ENCODE measurements at places on chromosomes 6 and 20. TPM values are rescaled to one million over a fixed set of nuclear protein-coding genes. Genes with fewer than 3 reads are reported as not detected.
A peak's percentile ranks its signal among the peaks of the same experiment; 100 is the strongest.

Gene SLC26A8
- total RNA-seq = not detected

Gene RFX6
- total RNA-seq = not detected

Gene UNC93A
- not detected for total RNA-seq

Gene RSPO3
- 0.27 TPM for total RNA-seq

Gene TCEA2
- total RNA-seq = 38.9 TPM

Gene FRS3
- total RNA-seq = 5.3 TPM

Gene LAMA2
- total RNA-seq = 185 TPM

Gene SLC17A3
- not detected for total RNA-seq

Gene CAGE1
- total RNA-seq = not detected

Gene GABRR2
- total RNA-seq = 0.69 TPM

Gene TNXB
- 73.0 TPM for total RNA-seq

Gene MEP1A
- total RNA-seq = not detected

Gene TMEM217
- 0.80 TPM for total RNA-seq

Gene CCNC
- total RNA-seq = 15.1 TPM

Gene THBS2
- total RNA-seq = 6.9 TPM

Gene PIGU
- total RNA-seq = 13.7 TPM

Gene ULBP1
- 0.38 TPM for total RNA-seq

Gene IFT52
- total RNA-seq = 6.6 TPM

DNA sequence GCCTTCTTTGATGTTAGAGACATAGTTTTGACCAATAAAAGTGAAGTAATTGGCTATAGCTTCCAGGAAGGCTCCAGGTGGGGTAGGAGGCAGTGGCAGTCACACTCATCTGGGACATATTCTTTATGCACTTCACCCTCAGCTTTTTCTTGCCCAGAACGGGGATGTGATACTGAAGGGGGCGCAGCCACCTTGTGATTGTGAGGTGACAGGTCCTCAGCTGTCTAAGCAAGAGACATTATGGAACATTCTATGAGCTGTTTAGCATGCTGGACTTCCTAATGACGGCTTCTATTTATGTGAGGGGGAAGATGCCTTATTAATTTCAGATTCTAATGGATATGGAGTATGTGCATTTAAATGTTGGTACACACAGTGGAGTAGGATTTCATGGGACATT, 151.3 kb upstream of the ZFP64 start:
- no peak for DNase-seq

- no peak for DNase-seq
Measured at GRCh38 chr6:71512256-71512655, 223.6 kb downstream of the OGFRL1 start.

GRCh38 chr20:53643031-53643832, 49.6 kb upstream of the ZNF217 start:
- DNase-seq = no peak

GRCh38 chr6:26431258-26432172, 8.8 kb upstream of the BTN3A3 start:
- no peak for DNase-seq

DNA sequence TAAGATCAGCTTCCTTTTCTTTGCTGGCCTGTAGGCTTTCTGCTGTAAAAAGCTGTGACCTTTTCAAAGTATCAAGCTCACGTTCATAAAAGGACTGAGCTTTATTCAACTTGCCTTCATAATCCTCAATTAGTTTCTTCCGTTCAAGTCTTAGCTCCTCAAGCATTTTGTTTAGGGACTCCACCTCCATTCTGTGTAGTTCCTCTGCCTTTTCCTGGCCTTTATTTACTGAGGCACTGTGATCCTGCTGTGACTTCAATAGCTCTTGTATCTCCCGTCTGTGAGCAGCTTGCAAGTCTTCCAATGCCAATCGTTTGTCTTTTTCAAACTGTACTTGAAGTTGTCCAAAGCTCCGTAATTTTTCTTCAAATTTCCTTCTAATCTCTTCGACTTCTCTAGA, 54.4 kb downstream of the FAM184A start:
- no peak for DNase-seq

- no peak for DNase-seq
Measured at GRCh38 chr6:69756366-69756765, 40.4 kb downstream of the LMBRD1 start.

DNA sequence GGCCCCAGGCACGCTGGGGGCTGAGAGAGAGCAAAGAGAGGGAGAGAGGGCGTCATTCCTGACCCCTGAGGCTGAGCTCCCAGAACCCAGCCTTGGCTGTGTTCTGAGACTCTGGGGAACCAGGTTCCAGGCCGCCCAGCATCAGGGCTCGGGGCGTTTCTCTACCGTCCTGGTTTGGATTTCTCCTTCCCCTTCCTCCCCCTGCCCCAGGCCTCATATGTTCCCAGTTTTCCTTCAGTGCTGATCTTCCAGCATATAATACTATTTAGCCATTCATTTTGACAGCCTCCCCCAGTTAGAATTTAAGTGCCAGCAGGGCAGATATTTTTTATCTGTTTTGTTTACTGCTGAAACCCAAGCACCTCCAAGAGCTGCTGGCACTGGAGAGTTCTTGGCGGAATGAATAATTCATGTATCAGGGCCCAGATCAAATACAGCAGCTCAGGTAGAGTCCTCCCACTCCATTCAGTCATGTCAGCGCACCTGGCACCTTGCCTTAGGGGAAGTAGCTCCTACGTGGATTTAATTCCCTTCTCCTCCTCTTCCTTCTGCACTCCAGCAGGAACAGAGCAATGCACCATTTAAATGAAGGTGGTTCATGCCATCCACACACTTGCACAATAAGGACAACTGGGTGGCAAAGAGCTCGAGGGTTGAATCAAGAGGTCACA, 23.4 kb upstream of the FRMD1 start:
- peak; percentile 2 for DNase-seq

DNA sequence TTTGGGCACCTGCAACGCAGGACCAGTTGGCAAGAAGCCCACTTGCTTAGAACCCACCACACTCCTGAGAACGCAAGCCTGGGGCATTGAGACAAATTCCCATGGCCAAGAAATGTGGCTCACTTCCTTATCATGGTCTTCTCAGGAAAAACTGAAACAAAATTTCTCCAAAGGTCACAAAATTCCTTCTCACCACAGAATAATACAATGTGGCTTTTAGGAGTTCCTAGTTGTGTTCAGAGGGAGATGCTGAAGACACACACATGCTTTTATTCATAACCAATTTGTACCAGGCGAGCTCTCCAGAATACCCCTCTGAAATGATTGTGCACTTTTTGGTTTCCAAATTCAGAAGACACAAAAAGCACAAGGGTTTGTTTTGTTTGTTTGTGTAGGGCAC, 31.6 kb downstream of the ADTRP start:
- no peak for DNase-seq

DNA sequence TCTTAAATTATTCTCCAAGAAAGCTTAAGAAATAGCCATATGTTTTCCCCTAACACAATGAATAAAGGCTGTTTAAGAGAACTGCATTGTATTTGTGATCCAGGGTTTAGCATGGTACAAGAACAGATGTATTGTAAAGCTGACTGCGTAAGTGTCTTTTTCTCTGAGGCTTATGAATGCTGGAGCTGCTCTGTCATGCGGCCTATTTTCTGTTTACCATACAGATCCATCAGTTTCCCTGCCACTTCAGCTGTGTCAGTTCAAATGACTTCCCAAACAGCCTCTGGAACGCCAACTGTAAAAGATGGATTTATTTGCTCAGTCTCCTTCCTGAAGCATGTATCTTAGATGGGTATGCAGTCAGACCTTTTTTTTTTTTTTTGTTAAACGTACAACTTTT, 419.3 kb upstream of the HS3ST5 start:
- DNase-seq = no peak

- DNase-seq = no peak
Measured at GRCh38 chr6:29504961-29505360, 17.2 kb upstream of the MAS1L start.

DNA sequence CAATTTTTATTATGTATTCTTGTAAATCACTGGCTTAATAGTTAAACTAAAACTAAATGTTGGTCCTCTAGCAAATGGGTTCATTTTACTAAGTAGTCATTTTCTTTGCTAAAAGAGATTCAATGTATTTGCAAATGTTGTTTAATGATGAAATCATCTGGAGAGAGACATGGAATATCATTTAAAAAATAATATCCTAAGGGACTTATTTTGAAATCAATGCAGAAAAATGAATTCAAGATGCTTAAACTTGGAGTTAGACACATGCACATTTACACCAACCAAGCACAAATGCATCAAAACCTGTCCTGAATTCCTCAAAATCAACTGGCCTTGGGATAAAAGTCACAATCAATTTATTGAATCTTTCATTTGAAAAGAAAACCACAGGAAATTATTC, 165.0 kb upstream of the RNF217 start:
- no peak for DNase-seq

DNA sequence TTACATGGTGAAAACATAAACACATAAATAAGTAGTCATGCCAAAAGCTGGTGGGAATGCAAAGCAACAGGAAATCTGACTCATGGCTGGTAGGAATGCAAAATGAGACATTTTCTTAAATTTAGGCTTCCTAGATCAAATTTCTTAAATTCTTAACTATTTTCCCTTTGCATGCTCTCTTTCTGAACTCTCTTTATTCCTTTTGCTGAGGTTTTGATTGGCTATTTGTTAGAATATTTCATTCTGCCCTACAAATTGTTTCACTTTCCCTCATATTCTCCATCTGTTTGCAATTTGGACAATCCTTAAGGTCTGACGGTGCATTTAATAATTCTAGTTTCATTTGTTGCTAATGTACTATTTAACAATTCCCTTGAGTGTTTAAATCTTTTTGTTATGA, 437.5 kb upstream of the RGS17 start:
- DNase-seq = no peak

DNA sequence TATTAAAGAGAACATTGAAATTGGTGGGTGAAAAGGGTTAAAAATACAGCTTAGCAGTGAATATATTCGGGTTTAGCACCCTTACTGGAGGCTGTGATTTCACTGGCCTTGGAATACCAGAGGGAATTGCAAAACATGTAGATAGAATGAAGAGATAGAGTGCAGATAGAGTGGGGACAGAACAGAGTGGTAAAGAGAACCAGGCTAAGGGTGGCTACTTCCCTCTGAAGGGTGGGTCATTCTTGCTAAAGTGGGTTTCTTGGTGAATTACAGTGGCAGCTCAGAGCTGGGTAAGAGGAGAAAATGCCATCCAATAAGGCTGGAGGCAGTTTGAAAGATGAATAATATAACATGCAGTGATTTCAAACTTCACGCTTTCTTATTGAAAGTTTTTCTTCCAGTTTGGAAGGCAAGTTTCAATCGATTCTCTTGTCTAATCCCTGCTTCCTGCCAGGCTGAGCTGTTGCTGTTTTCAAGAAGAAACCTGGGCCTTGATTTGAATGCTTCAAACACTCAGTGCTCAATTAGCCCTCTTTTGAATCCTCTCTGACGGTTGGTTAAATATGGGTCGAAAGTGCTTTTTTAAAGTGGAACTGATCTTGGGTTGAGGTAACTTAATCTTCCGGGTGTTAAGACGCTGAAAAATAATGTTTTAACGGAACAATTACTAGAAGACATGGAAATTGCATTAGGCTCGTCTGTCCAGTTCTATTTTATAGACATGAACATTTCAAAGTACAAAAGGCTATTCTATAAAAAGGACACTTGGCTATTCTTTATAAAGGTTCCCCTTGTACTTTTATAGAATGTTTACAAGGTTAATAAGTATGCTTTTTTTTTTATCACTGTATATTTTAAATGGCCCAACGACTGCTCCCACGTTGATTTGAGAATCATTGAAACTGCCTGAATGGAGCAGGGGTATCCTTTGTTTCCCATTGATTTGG, 203.3 kb downstream of the BCAS1 start:
- no peak for DNase-seq

DNA sequence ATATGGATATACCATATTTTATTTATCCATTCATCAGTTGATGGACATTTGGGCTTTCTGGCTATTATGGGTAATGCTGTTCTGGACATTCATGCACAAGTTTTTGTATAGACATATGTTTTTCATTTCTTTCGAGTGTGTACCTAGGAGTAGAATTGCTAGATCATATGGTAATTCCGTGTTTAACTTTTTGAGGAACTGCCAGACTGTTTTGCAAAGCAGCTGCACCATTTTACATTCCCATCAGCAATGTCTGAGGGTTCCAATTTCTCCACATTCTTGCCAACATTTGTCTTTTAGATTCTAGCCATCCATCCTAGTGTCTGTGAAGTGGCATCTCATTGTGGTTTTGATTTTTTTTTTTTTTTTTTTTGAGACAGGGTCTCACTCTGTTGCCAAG, 20.8 kb downstream of the SRC start:
- no peak for DNase-seq

GRCh38 chr20:37936451-37936850, 33.5 kb downstream of the VSTM2L start:
- DNase-seq = no peak

DNA sequence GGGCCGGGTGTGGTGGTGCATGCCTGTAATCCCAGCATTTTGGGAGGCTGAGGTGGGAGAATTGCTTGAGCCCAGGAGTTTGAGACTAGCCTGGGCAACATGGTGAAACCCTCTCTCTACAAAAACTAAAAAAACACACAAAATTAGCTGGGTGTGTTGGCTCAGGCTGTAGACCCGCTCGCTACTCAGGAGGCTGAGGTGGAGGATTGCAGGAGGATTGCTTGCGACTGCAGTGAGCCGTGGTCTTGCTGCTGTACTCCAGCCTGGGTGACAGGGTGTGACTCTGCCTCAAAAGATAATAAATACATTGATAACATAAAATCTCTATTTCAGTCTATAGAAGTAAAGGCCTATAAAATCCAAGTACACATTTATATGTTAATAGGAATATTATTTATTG, 49.3 kb downstream of the SLC17A5 start:
- DNase-seq = no peak

GRCh38 chr6:24126586-24127192, 674 bp downstream of the NRSN1 start:
- DNase-seq = no peak

DNA sequence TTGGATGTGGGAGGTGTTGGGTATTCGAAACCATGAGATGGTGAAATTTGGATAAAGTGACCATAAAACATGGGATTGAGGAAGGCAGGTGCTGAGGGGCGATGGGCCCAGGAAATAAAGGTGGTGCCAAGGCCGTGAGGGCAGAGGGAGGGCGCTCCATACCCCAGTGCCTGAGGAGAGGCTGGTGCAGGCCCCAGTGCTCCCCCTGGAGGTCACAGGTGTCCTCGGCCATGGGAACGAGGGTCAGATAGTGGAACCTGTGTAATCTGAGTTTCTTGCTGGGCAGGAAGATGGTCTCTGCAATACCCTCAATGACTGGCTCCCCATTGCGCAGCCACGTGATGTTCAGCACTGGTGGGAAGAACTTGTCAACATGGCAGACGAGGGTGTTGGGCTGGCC, 16.2 kb downstream of the HLA-DPB1 start:
- no peak for DNase-seq

- DNase-seq = no peak
Measured at GRCh38 chr20:48826069-48826468, 1.7 kb downstream of the PREX1 start.

DNA sequence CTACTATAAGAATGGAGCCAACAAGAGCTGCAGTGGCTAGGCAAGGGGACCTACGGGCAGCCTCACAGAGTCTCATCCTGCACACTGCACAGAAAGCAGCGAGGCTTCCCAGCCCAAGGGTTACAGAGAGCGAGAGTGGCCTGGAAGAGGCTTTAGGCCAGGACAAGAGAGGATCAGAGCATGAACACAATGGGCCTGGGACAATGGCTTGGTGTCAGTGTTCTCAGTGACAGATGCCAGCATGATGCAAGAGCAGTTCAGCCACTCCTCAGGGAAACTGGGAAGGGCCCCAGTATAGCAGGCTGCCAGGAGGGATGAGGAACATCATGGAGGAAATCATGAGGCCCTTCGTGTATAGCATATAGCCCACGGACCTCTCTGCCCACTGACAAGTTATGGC, 108.0 kb downstream of the NUS1 start:
- DNase-seq = no peak

Data from left ventricle myocardium inferior (tissue), 1 donor.